ENCODE measurements at places on chromosomes 2 and 18.

- no peak for DNase-seq
Measured at GRCh38 chr2:38672445-38673391, 6.8 kb downstream of the GALM start.

DNA sequence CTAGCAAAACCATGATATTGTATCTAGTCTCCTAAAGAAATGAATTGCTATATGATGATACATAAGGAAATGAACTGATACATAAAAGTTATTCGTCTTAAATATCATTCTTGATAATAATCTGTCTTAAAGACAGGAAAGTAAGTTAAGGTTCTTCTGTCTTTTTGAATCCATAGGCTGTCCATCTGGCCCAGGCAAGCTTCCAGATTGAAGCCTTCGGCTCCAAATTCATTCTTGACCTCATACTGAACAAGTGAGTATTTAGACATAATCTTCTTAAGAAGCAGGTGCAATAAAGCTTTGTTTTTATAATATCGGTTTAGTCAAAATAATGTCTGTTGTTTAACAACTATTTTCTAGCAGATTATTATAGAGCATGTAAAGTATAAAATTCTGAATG is 37.7 kb downstream of the ADAM23 start:
- DNase-seq, result no peak

- DNase-seq, result peak; percentile 40
Measured at GRCh38 chr18:59748628-59749360, 51.6 kb upstream of the CCBE1 start.

DNA sequence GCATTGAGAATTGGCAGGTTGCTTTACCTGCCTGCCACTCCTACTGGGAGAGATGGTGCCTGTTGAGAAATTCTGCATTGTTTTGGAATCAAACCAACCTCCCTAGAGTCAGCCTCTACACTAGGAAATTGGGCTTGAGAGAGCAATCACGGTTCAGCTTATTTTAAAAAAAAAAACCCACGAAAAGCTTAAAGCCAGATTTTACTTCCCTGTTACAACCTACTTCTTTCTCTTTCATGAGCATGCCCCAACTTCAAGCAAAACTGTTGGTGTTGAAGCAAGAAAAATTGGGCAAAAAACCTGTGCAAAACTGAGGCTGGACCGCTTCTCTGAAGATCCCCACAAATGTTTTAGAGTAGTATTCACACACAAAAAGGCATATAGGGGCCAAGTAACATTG is 134.6 kb upstream of the ZEB2 start:
- no peak for DNase-seq

DNA sequence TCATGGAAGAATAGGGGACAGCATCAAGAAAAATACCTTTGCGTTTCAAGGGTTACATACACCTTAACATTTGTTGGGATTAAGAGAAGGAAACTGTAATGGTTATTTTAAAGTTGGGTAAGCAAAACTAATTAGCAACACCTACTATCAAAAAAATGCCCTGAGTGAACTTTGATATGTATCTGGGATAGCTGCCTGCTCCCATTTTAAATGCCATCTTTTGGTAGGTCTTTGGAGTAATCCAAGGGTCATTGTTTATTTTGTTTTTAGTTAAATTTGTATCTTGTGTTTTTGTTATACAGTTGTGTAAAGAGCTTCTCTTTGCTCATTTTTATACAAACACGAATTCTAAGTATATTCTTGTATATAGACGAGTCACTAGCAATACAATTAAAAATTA is 9.9 kb downstream of the PTPN4 start:
- no peak for DNase-seq

DNA sequence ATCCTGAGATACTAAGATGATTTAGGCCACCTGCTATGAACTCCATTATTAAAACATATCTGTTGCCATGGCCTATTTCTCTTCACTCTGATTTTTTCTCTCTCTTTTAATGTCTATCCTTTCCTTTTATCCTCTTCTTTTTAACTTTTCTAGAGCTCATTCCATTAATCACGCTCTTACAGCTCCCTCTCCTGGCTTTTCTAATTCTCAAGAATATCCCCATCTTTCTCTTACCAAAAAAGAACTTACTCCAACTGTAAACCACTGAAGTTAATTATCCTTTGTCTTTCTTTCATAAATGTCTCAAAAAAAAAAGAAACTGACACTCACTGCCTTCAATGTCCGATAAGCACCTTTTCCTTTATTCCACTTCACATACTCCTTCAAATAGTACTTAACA is 7.9 kb downstream of the PPP3R1 start:
- DNase-seq, result no peak

GRCh38 chr18:38174594-38174993 is 609.0 kb upstream of the CELF4 start:
- no peak for DNase-seq

GRCh38 chr2:119544075-119544938 is at the start of gene CFAP221:
Gene CFAP221, plus strand, starts transcription at chr2:119544449. Its CDS starts 1,683 bp downstream, at chr2:119546132.
- DNase-seq, result peak; percentile 10

DNA sequence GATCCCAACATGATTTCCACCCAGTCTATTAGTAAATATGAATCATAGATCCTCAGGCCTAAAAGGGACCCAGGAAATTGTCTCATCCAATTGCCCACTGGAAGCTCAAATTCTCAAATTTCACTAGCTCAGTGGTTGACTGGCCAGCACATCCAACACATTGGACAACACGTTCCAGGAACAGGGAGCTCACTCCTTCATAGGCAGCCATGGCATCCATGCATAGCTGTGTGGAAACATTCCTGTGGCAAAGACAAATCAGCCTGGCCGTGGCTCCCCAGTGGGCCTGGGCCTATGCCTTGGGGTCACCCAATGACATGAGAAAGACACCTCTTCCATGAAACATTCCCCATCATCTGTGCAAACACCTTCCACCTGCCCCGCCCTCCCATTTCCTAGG is 261.1 kb downstream of the ANAPC1 start:
- no peak for DNase-seq

- no peak for DNase-seq
Measured at GRCh38 chr2:201773990-201774389, 6.7 kb downstream of the ALS2 start.

DNA sequence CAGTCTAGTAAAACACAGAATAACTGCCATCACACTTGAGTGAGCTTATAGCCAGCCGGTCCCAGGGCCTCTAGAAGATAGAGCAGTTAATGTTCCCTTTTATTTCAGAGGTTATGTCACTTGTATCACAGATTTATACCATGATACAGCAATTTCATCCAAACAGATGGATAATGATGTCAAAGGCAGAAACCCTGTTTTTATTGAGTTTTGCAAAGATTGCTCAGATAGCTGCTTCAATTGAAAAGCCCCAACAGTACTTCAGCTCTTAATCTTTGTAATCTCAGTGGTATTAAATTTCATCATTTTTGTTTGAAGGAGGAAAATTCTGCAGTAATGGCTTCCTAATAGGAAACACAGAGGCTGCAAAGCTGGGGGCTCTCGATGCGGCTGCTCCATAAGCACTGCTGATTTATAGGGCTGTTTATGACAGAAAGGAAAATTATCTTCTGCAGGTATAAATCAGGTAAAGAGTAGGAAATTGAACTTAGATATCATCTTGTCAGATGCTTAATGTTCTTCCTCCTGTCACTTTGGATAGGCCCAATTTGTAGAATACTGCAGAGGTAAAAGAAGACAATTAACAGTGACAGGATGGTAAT is 112.3 kb downstream of the LNPK start:
- DNase-seq, result no peak

GRCh38 chr2:6078414-6078813 is 386.2 kb downstream of the SOX11 start:
- no peak for DNase-seq

- no peak for DNase-seq
Measured at GRCh38 chr2:2121887-2122286, 209.2 kb downstream of the MYT1L start.

- DNase-seq, result no peak
Measured at GRCh38 chr2:122021941-122022340, 266.5 kb downstream of the TSN start.

DNA sequence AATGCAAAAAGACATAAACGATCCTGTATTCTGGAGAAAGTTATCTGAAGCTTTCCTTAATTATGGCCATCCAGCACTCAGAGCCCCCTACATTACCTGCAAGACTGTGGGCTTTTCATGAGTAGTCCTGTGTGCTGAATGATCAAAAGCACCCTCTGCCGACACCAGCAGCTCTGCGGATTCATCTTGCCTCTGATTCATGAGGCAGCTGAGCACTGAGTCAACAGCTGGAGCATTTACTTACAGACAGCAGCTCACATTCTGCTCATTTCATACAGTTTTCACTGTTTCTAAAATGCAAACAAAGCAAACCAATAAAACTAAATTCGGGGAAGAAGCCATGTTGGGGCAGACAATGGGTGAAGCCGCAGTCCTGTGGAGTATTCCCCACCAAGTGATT is 886.5 kb downstream of the CNTNAP5 start:
- DNase-seq, result no peak

DNA sequence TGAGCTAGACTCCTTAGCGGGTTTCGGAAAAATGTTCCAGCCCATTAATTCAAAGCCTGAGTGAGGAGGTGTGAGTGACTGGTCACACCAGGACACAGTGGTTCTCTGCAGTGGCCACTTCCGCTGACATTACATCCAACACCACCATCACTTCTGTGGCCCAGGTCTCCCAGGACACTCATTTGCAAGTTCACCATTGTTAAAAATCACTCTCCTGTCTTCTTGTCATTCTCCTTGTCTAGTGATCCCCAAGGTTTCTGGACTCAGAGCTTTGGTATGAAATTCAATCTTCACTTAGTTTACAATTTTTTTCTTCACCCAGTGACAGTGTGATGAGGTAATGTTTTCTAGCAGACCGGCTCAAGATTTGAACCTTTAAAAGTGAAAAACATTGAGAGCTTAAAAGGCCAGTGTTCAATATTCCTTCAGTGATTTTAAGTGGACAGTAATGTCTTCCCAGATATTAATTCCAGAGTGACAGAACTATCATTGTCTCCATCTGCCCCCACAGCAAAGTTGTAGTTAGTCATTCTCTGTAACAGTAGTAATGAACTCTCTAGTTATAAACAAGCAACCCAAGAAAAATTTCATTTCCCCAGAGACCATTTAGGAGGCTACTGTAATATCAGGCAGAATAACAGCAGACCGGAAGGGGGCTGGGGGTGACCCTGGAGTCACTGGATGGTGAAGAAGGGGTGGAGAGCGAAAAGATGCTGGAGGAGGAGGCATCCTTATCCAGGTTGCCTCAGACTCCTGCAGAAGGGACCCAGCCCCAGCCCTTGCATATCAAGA is 164.9 kb downstream of the GFPT1 start:
- DNase-seq, result no peak

DNA sequence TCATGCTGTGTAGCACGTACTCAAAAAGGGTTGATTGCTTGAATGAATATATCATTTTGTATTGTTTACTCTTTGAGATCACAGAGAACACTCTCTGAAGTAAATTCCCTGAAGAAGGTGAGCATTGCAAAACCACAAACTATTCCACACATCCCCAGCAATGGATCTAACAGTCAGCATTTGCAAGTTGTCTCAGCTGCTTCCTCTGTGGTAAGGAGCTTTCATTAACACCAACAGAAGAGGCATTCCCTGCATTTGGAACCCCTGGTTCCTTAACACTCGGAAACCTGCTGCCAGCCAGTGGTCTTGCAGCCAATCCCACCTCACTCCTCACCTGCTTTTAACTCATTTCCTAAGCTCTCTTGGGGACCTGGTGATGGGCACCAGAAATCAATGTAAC is 108.4 kb downstream of the IRS1 start:
- no peak for DNase-seq

GRCh38 chr2:168495524-168495923 is 39.5 kb downstream of the CERS6 start:
- no peak for DNase-seq

GRCh38 chr2:230602562-230603230 is 109.9 kb upstream of the CAB39 start:
- no peak for DNase-seq

DNA sequence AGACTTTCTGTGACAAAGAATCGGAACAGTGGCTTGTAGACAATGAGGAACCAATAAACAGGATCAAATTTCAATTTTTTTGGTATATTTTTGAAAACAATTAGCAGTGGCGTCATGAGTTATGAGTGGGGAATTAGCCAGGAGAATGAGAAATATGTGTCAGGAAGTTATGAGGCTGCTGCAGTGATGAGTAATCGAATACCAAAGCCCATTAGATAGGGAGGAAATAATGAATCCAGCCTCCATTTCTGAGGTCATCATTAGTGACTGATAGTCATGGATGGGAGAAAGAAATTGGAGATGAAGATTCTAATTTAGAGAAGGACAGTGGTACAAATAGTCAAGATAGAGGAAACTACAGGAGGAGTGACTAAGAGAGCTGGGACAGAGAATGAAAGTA is 673.1 kb upstream of the VRK2 start:
- DNase-seq, result peak; percentile 1

- no peak for DNase-seq
Measured at GRCh38 chr18:43514747-43515146, 237.5 kb upstream of the SYT4 start.

- DNase-seq, result no peak
Measured at GRCh38 chr18:49618742-49619681, 57.2 kb downstream of the LIPG start.

DNA sequence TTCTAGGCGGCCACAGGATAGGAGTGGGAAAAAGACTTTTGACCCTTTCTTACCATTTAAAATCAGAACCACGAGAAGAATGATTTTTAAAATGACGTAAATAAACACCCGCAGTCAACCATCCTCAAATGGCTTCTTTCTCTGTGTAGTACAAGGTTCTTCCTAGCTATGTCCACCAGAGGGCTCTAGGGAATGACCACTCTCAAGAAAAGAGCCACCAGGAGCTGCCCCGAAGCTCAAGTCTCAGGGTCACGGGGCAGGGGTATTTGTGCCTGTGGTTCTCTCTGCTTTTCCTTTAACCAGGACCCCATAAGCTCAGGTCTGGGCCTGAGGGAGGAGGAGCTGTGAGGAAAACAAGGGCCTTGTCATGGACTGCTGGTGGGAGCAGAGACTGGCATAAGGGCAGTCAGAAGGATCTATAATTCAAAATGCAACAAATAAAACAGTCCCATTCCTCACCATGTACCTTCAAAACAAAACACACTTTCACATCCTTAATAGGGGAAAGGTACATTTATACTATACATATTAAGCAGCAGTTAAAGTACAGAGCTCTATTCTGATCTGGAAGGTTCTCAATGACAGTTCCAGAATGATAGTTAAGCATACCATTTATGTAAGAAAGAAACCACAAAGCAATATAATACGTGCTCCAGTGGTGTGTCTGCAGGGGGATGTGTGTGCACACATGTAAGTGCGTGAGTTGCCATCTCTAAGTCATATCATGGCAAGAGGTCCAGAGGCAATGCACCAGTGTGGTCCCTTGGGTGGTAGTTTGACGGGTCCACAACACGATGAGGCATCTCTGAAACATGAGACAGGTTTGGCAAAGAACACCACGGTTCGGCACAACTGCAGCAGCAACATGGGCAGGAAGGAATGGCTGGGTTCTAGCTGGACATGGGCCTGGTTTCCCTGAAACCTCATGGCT is 18.6 kb downstream of the LYPD1 start:
- DNase-seq, result no peak

DNA sequence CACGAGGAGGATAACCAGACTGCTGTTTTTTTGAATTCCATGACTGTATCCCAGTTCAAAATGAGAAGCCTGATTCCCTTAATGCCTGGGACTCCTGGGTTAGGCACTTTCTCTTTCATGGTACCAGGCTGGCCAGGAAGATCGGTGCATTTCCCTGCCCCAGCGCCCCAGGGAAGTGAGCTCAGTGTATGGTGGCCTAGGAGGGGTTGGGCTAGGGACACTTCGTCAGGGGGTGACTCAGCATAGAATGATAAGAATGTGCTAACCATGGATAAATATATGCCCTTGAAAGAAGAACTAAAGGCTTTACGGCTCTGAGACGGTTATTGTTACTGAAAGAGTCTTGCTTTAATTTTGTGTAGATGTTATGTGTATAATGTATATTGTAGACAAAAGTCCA is 27.5 kb upstream of the FAM237A start:
- no peak for DNase-seq
